ENCODE measurements at places on chromosomes 2 and 18.

DNA sequence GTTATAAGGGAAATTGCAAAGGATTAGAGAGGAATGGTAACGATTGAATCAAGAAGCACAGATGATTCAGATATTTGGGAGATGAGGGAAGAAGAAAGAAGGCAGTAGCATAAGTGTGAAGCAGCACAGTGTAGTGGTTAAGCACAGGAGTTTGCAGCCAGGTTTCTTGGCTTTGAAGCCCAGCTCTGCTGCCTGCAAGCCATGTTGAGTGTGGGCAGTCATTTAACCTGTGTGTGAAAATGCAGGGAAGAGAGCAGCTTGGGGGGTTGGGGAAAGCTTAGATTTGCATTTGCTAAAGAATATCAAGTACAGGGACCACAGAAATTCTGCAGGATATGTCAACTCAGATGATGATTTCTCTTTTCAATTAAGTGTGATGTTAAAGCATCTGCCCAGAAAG lies 21.5 kb upstream of the RBMS1 start:
- no peak for DNase-seq

DNA sequence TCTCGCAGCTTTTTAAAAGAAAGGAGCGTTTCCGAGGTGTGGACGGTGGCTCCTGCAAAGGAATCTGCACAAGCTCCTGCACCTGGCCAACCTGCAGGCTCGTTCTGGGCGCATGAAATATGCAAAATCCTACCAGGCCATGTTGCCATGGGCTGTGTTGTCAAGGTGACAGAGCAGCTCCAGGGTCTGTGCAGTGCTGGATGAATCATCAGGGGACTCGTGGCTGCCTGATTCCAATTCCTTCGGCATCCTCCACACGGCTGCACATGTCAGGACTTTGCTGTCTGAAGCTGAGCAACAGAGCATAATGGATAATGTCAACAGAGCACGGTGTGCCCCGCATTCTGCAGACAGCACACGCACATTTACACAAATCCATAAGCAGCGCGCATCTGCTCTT lies 120.5 kb downstream of the EIPR1 start:
- no peak for DNase-seq

- DNase-seq: no peak
These were observed 170.0 kb downstream of the EPHA4 start for GRCh38 chr2:221402072-221402471.

DNA sequence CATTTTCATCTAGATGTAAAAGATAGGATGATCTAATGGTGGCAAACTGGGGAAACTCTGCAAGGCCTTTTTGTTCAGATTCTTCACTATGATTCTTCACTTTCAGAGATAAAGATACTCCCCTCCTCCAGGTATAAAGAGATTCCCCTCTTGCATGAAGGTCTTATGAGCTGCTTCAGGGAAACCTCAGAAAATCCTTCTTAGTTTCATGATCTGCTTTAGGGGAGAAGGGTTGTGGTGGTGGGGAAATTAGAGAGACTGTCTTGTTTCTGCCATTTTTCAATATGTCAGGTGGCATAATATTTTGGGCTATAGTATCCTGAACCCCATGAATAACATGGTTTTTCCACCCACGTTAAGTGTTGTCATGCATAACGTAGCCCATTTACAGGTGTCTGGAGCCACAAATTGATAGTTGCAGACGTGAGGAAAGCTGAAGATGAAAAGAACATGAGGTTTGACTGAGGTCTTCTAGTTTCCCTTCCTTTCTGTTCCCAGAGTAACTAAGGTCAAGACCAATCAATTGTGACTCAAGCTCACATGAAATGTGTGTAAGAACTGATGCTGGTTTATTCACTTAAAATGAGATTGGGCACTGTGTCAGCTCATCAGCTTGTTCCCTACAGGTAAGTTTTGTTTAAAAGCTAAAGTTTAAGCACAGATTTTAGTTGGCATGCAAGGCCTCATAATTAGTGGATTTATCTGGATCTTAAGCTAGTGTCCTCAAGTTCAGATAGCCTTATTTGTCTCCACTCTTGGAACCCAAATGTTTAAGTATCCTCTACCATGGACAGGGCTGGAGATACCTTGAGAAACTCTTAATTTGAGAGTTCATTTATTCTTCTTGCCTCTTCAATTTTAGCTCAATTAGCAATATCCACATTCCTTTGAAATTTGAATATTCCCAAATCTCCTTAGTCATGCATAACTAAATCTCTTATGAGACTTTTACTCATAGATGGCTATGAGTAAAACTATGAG lies 304.5 kb upstream of the FANCL start:
- no peak for DNase-seq

- peak; percentile 72 for DNase-seq
These were observed 31.5 kb downstream of the ACVR1C start for GRCh38 chr2:157596992-157597681.
